ENCODE measurements at places on chromosomes 5 and 9.

GRCh38 chr9:116491219-116491618, 195.9 kb upstream of the TRIM32 start:
- no peak for DNase-seq
- H3K27ac ChIP-seq = no peak overlapping the region
- H3K36me3 ChIP-seq = no peaks in the 10 kb centered on the region
- H3K4me3 ChIP-seq = no peak overlapping the region
- H3K27me3 ChIP-seq = no peaks in the 10 kb centered on the region

- H3K36me3 ChIP-seq = no peaks in the 10 kb centered on the region
- H3K4me1 ChIP-seq = peaks cover 14% of the 10 kb centered on the region
- DNase-seq = no peak
- H3K27me3 ChIP-seq = no peaks in the 10 kb centered on the region
- H3K4me3 ChIP-seq = peak overlapping the region; percentile 70
These were observed 947 bp upstream of the MARCHF3 start for GRCh38 chr5:127031147-127031862.

- no peaks in the 10 kb centered on the region for H3K27me3 ChIP-seq
- H3K27ac ChIP-seq = peak overlapping the region; percentile 75
- no peak for DNase-seq
These were observed 249.2 kb upstream of the ANKRD55 start for GRCh38 chr5:56482363-56482762.

GRCh38 chr9:5510989-5511388, 658 bp downstream of the PDCD1LG2 start:
- DNase-seq = no peak
- H3K4me3 ChIP-seq = no peak overlapping the region
- no peaks in the 10 kb centered on the region for H3K4me1 ChIP-seq

GRCh38 chr5:78574731-78575161, 73.8 kb downstream of the LHFPL2 start:
- H3K36me3 ChIP-seq = no peaks in the 10 kb centered on the region
- H3K27me3 ChIP-seq = no peaks in the 10 kb centered on the region
- H3K27ac ChIP-seq = no peak overlapping the region
- H3K4me3 ChIP-seq = no peak overlapping the region
- H3K4me1 ChIP-seq = no peaks in the 10 kb centered on the region
- DNase-seq = no peak

DNA sequence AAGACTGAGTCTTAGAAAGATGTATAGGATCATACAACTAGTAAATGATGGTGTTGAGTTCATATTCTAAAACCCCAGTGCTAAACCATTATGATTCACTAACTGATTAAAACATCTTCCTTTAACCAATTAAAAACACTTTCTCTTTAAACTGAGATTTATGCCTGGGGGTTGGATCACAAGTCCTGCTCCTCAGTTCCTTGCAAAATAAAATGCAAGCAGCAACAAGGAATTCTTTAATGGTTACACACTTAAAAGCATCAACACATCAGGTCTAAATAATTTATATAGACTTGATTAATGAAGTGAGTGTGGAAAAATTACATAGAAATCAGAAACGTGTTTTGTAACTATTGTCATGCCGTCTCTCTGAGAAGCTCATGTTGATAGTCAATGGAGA, 189.2 kb downstream of the TARS1 start:
- DNase-seq = no peak
- peaks cover 3% of the 10 kb centered on the region for H3K27me3 ChIP-seq
- H3K36me3 ChIP-seq = no peaks in the 10 kb centered on the region
- no peak overlapping the region for H3K4me3 ChIP-seq

GRCh38 chr9:98822661-98823060, 15.2 kb downstream of the GALNT12 start:
- H3K36me3 ChIP-seq = no peaks in the 10 kb centered on the region
- no peak overlapping the region for H3K4me3 ChIP-seq
- DNase-seq = no peak

DNA sequence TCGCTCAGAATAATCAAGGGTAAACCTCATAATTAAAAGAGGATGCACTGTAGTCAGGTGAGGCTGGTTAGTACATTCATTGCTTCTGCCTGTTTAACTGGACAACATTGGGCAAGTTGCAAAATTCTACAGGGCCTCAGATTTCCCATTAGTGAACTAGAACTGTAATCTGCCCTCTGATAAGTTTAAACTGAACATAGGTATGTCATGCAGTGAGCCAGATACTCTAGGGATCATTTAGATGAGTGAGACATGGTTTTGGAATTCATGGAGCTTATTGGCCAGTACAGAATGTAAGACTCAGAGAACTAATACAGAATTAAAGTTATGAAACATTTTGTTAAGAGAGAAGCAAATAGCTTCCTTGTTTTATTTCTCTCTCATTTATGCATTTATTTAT, 35.9 kb downstream of the RNF44 start:
- H3K4me1 ChIP-seq = no peaks in the 10 kb centered on the region
- H3K27me3 ChIP-seq = no peaks in the 10 kb centered on the region
- DNase-seq = no peak
- H3K36me3 ChIP-seq = peaks cover 49% of the 10 kb centered on the region
- H3K27ac ChIP-seq = no peak overlapping the region
- no peak overlapping the region for H3K4me3 ChIP-seq

- H3K4me3 ChIP-seq = no peak overlapping the region
- no peaks in the 10 kb centered on the region for H3K27me3 ChIP-seq
- peaks cover 2% of the 10 kb centered on the region for H3K36me3 ChIP-seq
- H3K27ac ChIP-seq = no peak overlapping the region
These were observed 11.3 kb downstream of the TLE1 start for GRCh38 chr9:81678088-81678487.

DNA sequence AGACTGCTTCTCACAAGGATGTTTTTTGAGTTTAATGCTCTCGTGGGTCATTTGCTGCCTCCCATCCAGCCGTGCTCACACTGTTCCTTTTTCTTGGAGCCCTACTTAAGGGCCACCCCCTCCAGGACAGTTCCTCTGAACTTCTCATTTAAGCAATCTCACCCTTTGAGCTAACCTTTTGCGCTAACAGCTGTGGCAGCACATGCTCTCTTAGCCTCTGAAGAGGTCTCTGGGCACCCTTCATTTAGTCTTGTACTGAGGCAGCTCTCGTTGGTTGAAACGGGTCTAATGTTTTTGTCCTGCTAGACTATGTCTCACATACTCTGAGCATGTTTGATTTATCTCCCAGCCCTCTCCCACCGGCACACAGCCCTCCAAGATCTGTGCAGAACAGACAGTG, 11.8 kb downstream of the ALDH1B1 start:
- no peaks in the 10 kb centered on the region for H3K27me3 ChIP-seq
- H3K4me3 ChIP-seq = no peak overlapping the region
- no peak overlapping the region for H3K27ac ChIP-seq
- H3K36me3 ChIP-seq = no peaks in the 10 kb centered on the region
- no peak for DNase-seq

DNA sequence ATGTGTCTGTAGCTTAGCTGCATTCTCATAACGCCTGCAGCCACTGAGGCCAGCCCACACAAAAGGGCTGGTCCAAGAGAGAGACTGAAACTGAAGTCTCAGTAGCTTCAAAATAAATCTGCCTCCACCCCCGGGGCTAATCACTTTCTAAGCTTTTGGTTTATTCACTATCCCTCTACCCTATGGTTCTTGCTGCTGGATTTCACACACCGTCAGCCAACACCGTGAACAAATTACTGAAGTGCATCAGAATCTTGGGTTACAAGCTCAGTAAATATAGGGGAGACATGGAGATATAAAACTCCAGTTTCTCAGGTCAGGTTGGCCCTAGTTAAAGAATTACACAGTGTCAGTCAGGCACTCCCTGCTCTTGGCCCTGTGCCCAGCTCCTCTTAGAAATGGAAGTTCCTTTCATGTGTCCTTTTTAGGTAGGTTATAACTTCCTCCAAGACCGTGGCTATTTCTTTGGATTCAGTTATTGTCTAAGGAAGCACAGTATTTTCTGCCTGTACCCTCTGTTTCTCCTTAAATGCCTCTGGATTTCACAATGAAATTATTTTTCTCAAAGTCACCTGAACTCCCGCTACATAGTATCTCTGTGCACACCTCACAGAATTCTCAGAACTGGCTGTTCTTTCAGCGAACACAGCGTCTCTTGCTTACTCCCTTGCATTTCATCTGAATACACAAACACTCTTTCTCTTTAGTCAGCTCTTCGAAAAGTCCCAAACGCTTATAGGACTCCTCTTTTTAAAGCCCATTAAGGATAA, 112.5 kb downstream of the FAM174A start:
- no peaks in the 10 kb centered on the region for H3K27me3 ChIP-seq
- no peaks in the 10 kb centered on the region for H3K36me3 ChIP-seq
- H3K27ac ChIP-seq = no peak overlapping the region

GRCh38 chr5:159762921-159763320, 153.4 kb upstream of the ADRA1B start:
- H3K27me3 ChIP-seq = no peaks in the 10 kb centered on the region
- no peaks in the 10 kb centered on the region for H3K36me3 ChIP-seq
- no peak overlapping the region for H3K4me3 ChIP-seq
- no peak for DNase-seq
- no peak overlapping the region for H3K27ac ChIP-seq

- H3K4me1 ChIP-seq = peaks cover 8% of the 10 kb centered on the region
- H3K4me3 ChIP-seq = no peak overlapping the region
- H3K36me3 ChIP-seq = no peaks in the 10 kb centered on the region
- peak overlapping the region; percentile 76 for H3K27ac ChIP-seq
- no peaks in the 10 kb centered on the region for H3K27me3 ChIP-seq
- no peak for DNase-seq
These were observed 100.1 kb downstream of the SUSD1 start for GRCh38 chr9:112075009-112075378.

GRCh38 chr9:135906291-135907005, 898 bp downstream of the CAMSAP1 start:
- no peaks in the 10 kb centered on the region for H3K27me3 ChIP-seq
- H3K4me3 ChIP-seq = peak overlapping the region; percentile 88
- no peak for DNase-seq
- peaks cover 7% of the 10 kb centered on the region for H3K36me3 ChIP-seq

DNA sequence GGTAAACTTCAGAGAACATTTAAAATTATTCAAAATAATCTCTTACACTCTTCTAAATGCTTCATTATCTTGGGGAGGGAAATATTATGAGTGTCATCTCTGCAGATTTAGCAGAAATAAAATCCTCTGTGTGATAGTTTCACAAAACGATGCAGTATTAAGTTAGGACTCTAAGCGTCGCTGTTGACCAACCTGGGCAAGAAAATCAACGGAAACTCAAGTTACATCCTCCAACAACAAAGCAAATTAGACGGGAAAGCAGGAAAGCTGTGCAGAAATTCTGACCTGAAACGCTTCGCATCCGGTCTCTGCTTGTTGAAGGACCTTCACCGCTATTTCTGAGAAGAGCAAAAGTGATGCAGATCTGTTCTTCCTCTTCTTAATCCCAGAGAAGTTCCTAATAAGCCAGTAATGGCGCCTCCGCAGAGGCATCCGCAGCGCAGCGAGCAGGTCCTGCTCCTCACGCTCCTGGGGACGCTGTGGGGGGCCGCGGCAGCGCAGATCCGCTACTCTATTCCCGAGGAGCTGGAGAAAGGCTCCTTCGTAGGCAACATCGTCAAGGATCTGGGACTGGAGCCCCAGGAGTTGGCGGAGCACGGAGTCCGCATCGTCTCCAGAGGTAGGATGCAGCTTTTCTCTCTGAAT, at the start of gene PCDHGA6:
TSS of gene PCDHGA6 (plus strand) at position 219 of the 645 bp plus-strand sequence. CDS start at position 412, 193 bp downstream.
- no peak within 1 kb of the TSS for H3K4me3 ChIP-seq
- no peaks in the 10 kb centered on the region for H3K4me1 ChIP-seq
- no peak within 1 kb of the TSS for H3K27ac ChIP-seq
- no peaks in the 10 kb centered on the region for H3K27me3 ChIP-seq

GRCh38 chr9:129242191-129242941, 64.3 kb upstream of the IER5L start:
- no peaks in the 10 kb centered on the region for H3K36me3 ChIP-seq
- no peaks in the 10 kb centered on the region for H3K27me3 ChIP-seq
- no peaks in the 10 kb centered on the region for H3K4me1 ChIP-seq
- no peak for DNase-seq
- no peak overlapping the region for H3K4me3 ChIP-seq

- H3K4me3 ChIP-seq = no peak overlapping the region
- no peak for DNase-seq
- H3K27me3 ChIP-seq = no peaks in the 10 kb centered on the region
- no peaks in the 10 kb centered on the region for H3K4me1 ChIP-seq
These were observed 241.2 kb downstream of the FAM114A2 start for GRCh38 chr5:153797484-153797883.

DNA sequence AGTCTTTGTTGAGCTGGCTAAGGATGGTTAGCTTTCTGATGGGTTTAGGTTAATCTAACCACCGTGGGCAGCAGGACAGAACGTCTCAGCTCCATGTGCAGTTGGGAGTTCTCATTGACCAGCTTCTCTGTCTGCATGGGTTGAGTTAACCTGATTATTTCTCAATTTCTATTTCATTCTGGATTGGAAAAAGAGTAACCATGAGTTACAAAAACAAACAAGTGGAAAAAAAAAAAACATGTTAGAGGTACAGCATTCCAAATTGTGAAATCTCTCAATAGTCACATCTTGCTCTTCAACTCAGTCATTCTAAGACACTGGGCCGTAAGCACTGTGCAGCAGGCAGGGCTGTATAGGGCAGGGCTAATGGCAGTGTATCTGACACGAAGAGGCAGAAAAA, 343.7 kb upstream of the KLF4 start:
- H3K4me1 ChIP-seq = no peaks in the 10 kb centered on the region
- H3K27ac ChIP-seq = no peak overlapping the region
- no peaks in the 10 kb centered on the region for H3K36me3 ChIP-seq
- H3K4me3 ChIP-seq = no peak overlapping the region

DNA sequence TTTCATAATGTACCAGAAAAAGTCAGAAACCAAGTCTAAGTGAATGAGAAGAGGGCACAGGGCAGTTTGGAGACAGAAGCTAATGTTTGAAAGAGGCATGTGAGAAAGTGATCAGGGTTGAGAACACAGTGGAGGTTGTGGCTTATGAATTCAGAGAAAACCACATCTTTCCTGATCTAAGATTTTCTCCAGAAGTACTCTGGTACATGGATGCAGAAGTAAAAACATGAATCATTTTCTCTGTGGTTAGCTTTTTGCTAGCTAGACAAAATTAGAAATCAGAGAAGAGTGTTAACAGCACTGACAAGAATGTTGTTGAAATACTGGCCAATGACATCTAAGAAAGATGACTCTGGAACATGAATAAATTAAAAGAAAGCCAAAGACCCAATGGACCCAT, 541.1 kb downstream of the DNAH5 start:
- H3K4me1 ChIP-seq = no peaks in the 10 kb centered on the region
- H3K4me3 ChIP-seq = no peak overlapping the region
- H3K27me3 ChIP-seq = no peaks in the 10 kb centered on the region
- no peak for DNase-seq
- H3K36me3 ChIP-seq = no peaks in the 10 kb centered on the region

DNA sequence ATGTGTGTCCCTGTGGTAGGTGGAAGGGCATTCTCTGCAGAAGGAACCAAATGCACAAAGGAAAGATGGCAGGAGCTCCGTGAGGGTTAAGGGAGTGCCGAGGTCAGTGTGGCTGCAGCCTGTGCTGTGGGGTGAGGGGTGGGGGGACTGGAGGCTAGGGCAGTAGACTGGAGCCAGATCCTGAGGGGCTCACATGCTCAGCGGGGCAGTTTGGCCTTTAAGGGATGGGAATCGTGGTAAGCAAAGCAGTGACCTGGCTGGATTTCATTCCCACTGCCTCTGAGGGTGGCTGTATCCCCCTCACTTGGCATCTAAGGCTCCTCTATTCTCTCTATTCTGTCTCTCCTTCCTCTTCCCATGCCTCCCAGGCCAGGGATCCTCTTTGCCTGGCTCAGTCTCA, 15.6 kb downstream of the PITX1 start:
- H3K4me1 ChIP-seq = peaks cover 11% of the 10 kb centered on the region
- H3K27me3 ChIP-seq = no peaks in the 10 kb centered on the region
- no peak overlapping the region for H3K4me3 ChIP-seq

GRCh38 chr5:125228363-125229070, 482.1 kb upstream of the ZNF608 start:
- DNase-seq = no peak
- H3K36me3 ChIP-seq = no peaks in the 10 kb centered on the region
- H3K27ac ChIP-seq = no peak overlapping the region
- H3K4me1 ChIP-seq = no peaks in the 10 kb centered on the region
- no peaks in the 10 kb centered on the region for H3K27me3 ChIP-seq
